ENCODE measurements at places on chromosomes 3 and 15.

GRCh38 chr3:8987226-8987625, 24.0 kb upstream of the RAD18 start:
- DNase-seq = no peak

GRCh38 chr15:57045741-57046382, 127.4 kb downstream of the TCF12 start:
- DNase-seq = no peak

- DNase-seq = no peak
These were observed 7.6 kb downstream of the NIPA1 start for GRCh38 chr15:22794063-22794462.

DNA sequence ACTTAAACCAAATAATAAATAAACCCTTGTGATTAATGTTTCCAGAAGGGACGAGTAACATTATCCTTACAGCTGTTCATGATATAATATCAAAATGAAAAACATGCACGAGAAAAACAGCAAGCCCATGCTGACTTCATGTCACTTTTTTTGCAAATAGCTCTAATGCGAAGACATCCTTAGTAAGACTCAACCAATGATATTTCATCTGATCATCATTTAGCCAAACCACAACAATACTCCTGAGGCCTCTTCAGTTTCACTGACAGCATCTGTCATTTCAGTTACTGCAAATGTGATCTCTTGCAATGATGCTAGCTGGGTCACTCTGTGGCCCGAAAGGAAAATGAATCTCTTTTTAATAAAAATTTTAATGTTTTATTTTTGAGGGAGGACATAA, 74.0 kb downstream of the POLR2M start:
- DNase-seq = no peak

- peak; percentile 0 for DNase-seq
These were observed 28.7 kb upstream of the PLOD2 start for GRCh38 chr3:146189519-146190173.

DNA sequence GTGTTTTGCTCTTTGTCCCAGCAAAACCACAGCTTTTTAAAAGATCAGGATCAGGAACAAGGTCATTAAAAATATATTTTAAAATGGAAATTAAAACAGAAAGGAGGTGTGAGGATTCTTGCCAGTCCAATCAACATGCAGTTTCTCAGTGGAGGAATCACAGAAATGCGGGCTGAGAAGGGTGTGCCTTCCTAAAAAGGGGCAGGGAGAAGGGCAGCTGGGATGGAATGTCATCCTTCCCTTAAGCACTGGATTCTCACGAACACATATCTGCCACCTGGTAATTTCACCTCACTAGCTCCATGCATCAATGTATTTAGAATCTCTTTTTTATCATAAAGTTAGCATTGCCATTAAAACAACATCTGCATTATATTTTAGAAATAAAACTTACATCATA, 21.4 kb downstream of the ABI3BP start:
- no peak for DNase-seq

DNA sequence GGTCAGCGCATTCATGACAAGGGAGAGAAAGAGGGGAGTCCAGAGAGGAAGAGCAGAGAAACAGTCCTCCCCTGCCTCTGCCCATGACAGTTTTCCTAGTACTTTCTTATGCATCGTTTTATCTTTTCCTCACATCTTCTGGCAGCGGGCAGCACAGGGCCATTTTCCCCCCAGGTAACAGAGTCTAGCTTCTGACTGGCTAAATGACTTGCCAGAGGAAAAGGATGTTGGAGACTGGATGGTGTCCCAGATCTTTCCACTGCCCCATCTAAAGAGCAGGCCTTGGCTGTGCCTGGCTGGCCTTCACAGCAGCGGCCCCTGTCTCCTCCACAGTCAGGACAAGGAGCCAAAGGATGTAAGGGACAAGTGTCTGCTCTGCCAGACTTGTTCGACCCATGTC, 59.3 kb downstream of the CTDSPL start:
- DNase-seq = no peak

- DNase-seq = no peak
These were observed 30.1 kb upstream of the NANOGP8 start for GRCh38 chr15:35115155-35115725.

- DNase-seq = no peak
These were observed 50.6 kb downstream of the SLC6A6 start for GRCh38 chr3:14452740-14453710.

- no peak for DNase-seq
These were observed 50.6 kb upstream of the PLXNA1 start for GRCh38 chr3:126932188-126932931.

DNA sequence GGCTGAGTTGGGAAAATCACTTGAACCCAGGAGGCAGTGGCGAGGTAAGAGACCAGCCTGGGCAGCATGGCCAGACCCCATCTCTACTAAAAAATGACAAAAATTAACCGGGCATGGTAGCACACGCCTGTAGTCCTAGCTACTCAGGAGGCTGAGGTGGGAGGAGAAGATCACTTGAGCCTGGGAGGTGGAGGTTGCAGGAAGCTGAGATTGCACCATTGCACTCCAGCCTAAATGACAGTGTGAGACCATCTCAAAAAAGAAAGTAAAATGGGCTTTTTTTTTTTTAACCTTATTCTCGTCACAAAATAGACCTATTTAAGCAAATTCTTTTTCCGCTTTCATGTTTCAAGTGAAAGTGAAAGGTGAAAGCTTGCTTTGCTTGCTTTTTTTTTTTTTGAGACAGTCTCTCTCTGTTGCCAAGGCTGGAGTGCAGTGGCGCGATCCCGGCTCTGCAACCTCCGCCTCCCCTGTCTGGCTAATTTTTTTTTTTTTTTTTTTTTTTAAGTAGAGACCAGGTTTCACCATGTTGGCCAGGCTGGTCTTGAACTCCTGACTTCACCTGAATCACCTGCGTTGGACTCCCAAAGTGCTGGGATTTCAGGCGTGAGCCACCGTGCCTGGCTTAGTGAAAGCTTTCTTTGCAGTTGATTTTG, 3.6 kb downstream of the PDIA3 start:
- DNase-seq = no peak

GRCh38 chr15:66456211-66456610, 41.4 kb downstream of the SNAPC5 start:
- DNase-seq = no peak

GRCh38 chr3:37147666-37148065, 26.7 kb downstream of the LRRFIP2 start:
- DNase-seq = no peak

DNA sequence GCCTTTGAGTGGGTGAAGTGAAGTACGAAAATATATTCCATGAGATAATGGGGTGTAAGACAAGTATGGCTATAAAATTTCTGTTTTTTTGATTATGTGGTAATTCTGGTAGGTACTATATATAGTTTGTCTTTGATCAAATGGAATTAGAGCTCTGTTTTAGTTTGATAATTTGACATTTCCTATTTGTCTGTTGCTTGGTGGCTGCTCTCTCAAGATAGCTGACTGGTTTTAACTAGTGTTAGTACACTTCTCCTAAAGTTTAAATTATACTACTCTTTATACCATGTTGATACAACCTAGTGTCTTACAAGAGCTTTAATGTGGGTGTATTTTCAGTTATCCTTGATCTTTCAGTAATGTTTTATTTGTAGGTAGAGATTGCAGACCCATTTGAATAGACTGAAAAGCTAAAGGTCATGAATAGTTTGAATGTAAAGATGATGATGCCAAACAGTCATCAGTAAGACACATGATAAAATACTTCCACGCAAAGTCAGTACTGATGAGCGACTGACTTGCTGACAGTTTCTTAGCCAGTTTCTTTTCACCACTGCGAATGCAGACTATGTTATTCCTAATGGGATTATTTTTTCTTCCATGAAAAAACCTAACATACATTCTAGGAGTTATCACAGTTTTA, 15.2 kb downstream of the SACM1L start:
- no peak for DNase-seq

DNA sequence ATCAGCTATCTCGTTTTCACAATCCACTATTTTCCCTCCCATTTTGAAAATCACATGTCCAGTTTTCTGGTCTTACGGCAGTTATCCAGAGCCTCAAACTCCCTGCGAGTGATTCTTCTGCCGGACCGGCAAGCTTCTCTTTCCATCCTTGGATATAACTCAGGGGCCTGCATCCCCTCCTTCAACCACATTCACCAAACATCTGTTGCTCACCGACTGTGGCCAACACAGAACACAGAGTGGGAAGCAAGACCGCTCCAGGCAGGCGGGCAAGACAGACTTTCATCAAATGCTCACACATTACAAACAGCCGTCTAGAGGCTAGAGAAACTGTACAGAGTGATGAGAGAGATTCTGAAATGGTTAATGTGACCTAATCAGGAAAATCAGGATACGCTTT, 7.6 kb upstream of the SLC12A8 start:
- DNase-seq = no peak

GRCh38 chr3:21991061-21991460, 240.1 kb upstream of the ZNF385D start:
- no peak for DNase-seq

- DNase-seq = no peak
These were observed 341.3 kb upstream of the DPPA4 start for GRCh38 chr3:109678600-109678999.

GRCh38 chr3:49422379-49423248, at the start of gene AMT:
Gene AMT, minus strand, starts transcription at chr3:49422473. Its CDS starts 23 bp downstream, at chr3:49422450.
- DNase-seq = no peak

GRCh38 chr3:154132777-154133375, 11.7 kb downstream of the ARHGEF26 start:
- DNase-seq = no peak

DNA sequence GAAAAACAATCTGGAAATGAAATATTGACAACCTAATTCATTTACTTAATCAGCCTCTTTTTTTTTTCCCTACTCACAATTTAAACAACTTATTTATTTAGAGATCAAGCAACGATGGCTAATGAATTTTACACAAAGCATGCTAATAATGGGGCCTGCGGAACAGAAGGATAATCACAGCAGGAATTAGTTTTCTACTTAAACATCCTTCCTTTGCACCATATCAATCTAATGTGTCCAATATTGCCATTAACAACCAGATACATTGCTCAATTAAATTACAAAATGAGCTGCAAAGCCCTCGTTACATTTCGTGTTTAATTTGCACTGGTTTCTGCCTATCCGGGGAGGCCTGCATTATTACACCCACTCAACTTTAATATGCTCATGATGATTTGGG, 99.2 kb downstream of the RAB11A start:
- no peak for DNase-seq

- no peak for DNase-seq
These were observed 1.6 kb upstream of the SEMA3B start for GRCh38 chr3:50267280-50267913.

DNA sequence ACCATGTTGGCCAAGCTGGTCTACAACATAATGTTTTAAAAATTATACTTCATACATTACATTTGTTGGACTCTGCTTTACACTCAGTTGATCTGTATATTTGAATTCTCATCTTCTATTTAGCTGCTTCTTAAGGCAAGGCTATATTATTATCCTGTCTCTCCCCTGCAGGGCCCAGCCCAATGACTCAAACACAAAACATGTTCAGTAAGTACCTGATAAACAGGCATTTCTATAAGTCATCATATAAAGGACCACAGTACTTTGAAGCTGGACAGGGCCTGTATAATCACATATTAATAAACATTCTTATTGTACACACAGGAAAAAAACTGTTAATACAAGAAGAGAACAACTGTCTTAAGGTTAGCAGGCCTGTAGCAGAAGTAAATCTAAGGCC, 36.2 kb downstream of the NGLY1 start:
- DNase-seq = no peak

- DNase-seq = no peak
These were observed 36.3 kb downstream of the DUT start for GRCh38 chr15:48367483-48367882.

GRCh38 chr3:62538691-62539356, 165.5 kb upstream of the FEZF2 start:
- DNase-seq = no peak

- DNase-seq = no peak
These were observed 108.5 kb downstream of the TNIK start for GRCh38 chr3:171351676-171352075.

- no peak for DNase-seq
These were observed 119.6 kb downstream of the GSK3B start for GRCh38 chr3:119974656-119975055.

DNA sequence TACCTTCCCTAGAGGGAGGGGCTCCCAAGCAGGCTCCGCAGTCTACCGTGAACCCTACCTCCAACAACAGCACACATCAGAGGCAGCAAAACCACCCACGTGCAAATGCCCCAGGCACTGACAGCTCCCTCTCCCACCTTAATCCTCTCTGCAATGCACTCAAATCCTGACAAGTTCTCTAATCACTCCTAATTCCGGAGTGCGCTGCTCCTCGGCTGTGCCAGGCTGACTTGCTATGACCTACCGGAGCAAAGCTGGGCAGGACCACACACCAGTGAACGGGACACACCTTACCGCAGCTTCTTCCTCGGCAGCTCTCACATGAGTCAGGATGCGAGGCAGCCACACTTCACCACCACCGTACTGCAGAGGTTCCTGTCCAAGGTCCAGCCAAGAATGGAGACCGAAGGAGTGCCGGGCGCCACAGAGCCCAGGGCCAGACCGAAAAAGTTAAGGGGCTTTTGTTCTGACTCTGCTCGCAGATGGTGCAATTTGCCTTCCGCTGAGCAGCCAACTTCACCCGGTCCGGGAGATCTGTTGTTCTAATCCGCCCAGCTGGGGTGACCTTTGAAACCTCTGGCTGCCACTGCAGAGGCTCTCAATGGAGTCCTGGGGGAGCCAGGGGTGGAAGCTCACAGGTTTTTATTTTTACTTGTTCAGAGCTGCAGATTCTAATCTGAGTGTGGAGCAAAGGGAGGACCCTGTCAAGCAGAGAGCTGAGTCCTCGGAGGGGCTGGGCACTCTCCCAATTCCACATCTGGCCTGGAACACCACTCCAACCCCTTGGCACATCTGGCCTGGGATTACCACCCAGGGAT, 84.4 kb downstream of the MYLK start:
- no peak for DNase-seq

GRCh38 chr15:77119446-77119845, 48.5 kb upstream of the TSPAN3 start:
- no peak for DNase-seq

DNA sequence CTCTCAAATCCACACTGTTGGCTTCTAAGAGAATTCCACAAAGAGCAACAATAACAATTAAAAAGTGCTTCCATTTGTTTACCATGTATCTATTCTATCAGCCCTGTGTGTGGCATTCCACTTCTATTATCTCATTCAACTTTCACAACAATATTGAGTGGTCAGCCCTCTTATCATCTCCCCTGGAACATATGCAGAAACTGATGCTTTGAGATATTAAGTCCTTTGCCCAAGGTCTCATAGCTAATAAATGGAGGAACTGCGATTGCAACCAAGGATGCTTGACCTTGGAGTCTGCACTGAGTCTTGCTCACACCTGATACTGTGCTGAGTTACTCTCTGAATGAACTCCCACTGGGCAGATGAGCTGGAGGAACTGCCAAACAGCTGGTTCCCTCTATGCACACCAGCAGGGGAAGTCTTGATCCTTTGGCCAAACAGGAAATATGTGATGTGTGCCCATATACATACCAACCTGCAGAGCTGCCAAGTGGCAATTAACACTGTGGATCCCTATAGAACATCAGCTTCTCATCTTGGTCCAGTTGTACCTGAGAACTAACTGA, 144.7 kb upstream of the WNT5A start:
- DNase-seq = no peak

- no peak for DNase-seq
These were observed 43.6 kb downstream of the SEMA5B start for GRCh38 chr3:122984007-122984406.

All from activated CD8-positive, alpha-beta memory T cell treated with anti-CD3 and anti-CD28 coated beads for 4 hours (primary cell).